Stimulated activated CD4-positive, alpha-beta T cell treated with anti-CD3 and anti-CD28 coated beads, TNF-alpha, amount 100 ng/mL, for 24 hours (primary cell): ENCODE measurements at places on chromosomes 1 and 21.

DNA sequence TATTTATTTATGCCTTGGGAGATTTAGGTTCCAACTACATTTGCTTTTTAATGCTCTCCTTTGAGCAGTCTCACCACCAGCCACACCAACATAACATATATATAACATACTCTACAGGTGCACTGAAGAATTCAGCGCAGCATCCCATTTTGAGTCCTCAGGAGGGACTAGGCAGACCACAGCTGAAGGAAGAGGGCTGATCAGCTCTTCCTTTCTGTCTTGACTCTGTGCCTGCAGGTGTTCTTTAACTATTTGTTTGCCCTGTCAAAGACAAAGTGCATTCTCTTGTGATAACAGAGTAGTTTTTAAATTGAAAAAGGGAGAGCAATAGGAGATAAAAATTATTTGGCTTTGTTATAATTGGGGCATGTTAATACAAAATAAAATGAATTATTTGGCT, 17.0 kb downstream of the HIPK1 start:
- DNase-seq = no peak

GRCh38 chr1:230772457-230773395, 25.5 kb downstream of the CAPN9 start:
- no peak for DNase-seq

DNA sequence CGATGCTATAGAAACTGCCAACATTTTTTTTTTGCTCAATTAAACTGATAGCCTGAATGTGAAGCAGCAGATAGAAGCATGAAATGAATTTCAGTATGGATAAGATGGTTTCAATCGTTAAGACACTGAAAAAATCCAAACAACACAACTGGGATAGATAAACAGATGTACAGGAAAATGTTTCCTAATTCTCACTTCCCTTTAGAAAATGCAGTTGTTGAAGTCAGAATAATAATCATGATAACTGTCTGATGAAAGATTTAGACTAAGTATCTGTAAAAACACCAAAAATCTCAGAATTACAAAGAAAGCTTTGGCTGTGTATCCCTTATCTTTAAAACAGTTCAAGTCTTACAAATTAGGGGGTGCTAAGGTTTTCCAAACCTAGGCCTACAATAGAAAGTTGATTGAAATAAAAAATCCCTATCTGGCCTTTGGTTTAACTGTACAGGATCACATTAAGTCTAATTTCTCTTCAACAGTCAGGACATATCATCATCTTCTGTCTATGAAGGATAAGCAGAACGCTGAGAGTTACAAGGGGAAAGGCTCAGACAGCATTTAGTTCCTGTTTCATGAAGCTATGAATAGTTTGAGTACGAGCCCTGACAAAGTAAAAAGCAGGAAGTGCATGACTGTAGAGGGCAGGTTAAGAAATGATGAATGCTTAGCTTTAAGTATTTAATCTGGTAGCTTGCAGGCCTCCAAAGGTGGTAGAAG, 203.2 kb downstream of the APP start:
- no peak for DNase-seq

DNA sequence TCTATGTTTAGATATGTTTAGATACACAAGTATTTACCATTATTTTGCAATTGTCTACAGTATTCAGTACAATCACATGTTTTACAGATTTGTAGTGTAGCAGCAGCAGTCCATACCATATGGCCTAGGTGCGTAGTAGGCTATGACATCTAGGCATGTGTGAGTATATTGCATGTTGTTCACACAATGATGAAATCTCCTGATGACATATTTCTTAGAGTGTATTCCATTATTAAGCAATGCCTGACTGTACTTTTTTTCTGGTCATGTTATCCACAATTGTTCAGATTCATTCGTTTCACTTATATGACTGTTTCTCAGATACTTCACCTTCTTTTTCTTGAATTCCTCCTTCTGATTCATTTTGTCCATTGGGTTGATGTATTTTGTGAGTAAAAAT, 9.9 kb upstream of the BACE2 start:
- no peak for DNase-seq

DNA sequence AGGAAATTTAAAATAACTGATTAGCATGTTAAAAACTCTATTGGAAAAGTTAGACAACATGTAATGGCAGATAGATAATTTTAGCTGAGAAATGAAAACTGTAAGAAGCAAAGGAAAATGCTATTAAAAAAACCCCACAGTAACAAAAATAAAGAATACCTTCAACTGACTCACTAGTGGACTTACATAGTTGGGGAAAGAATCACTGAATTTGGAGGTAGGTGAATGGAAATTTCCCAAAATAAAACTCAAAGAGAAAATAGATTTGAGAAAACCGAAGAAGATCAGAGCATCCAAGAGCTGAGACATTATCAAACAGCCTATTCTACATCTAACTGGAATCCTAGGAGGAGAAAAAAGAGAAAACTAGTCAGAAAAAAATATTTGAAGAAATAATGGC, 34.7 kb downstream of the PDE4B start:
- DNase-seq = no peak

DNA sequence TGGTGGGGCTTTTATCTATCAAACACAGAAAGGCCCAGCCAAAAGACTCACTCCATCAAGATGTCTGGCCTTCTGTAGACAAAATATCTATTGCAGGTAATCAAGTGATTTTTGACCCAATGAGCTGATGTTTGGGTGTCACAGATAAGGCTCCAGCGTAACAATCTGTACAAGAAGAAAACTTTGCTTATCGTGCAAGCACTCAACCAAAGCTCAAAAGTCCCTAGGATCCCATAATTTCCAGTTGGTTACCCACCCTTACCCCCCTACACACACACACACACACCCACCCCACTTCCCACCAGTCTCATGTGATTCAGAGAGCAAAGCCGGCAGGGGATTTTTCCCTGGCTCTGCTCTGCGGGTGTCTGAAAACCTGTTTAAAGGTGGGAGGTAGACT, 5.8 kb downstream of the ITPKB start:
- no peak for DNase-seq
